ENCODE measurements at places on chromosomes 6 and 20.

- peaks cover 17% of the 10 kb centered on the region for H3K36me3 ChIP-seq
- DNase-seq, result no peak
- H3K4me3 ChIP-seq, result no peak overlapping the region
Measured at GRCh38 chr6:110693994-110694393, 121.3 kb downstream of the CDK19 start.

GRCh38 chr20:31835977-31836852 lies 9.2 kb downstream of the FOXS1 start:
- H3K4me3 ChIP-seq, result no peak overlapping the region
- peak; percentile 93 for DNase-seq

GRCh38 chr6:44227148-44227793 lies 3.9 kb downstream of the SLC29A1 start:
- peaks cover 22% of the 10 kb centered on the region for H3K36me3 ChIP-seq
- no peaks in the 10 kb centered on the region for H3K27me3 ChIP-seq
- DNase-seq, result no peak

DNA sequence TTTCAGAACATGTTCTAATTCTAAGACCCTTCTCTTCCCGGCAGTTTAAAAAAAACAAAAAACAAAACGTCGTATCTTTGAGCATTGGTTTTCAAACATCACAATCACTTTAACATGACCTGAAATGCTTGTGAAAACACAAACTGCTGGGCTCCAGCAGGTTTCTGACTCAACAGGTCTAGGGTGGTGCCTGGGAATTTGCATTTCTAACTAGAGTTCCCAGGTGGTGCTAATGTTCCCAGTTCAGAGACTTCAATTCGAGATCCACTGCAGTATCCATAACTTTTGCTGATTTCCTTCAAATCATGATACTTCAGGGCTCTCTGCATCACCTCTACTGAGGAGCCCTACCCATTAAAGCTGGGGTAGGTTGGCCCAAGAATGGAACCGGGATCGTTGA lies 850 bp upstream of the SMPDL3A start:
- H3K36me3 ChIP-seq, result no peaks in the 10 kb centered on the region
- H3K4me3 ChIP-seq, result peak overlapping the region; percentile 14
- peaks cover 27% of the 10 kb centered on the region for H3K4me1 ChIP-seq
- peaks cover 29% of the 10 kb centered on the region for H3K27me3 ChIP-seq
- no peak overlapping the region for H3K27ac ChIP-seq
